ENCODE measurements at places on chromosomes 1 and 21.

- DNase-seq = no peak
Measured at GRCh38 chr1:101526813-101527212, 290.0 kb downstream of the S1PR1 start.

- no peak for DNase-seq
Measured at GRCh38 chr1:155126556-155127104, 1.0 kb upstream of the EFNA1 start.

DNA sequence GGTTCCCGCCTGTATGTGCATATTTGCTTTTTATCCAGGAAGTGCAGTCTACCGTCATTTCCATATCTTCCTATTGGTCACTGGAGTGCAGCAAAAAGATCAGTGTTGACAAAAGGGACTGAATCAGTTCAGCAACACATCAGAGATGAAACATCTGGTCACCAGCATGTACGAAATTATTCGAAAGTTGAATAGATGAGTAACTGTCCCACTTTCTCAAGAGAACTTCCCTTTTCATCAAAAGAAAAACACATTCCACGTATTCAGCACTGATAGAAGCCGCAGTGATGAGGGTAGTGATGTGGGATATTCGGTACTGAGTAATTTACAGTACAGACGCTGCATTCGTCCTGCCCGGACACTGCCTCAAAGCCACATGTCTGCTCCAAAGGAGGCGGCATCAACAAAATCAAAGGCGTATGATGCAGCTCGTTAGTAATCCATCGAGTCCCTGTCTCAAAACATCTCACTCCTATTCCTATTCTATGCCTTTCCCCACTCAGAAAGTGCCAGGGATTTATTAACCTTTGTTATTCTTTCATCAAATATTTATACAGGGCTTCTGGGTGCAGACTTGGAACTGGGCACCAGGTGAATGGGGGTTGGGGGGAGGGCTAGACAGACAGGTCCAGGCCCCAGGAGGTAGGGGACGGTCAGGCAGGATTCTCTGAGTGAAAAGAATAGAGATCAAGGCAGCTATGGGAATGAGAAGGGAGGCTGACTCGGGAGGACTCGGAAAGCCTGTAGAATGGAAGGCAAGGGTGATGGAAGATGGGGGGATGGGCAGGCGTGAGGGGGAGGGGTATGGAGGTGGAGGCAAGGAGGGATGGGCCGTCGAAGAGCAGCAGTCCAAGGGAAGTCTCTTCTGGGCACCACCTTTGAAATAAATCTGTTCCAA, 79.5 kb upstream of the SLC45A1 start:
- DNase-seq = no peak

- no peak for DNase-seq
Measured at GRCh38 chr1:235776396-235776795, 90.3 kb downstream of the LYST start.

DNA sequence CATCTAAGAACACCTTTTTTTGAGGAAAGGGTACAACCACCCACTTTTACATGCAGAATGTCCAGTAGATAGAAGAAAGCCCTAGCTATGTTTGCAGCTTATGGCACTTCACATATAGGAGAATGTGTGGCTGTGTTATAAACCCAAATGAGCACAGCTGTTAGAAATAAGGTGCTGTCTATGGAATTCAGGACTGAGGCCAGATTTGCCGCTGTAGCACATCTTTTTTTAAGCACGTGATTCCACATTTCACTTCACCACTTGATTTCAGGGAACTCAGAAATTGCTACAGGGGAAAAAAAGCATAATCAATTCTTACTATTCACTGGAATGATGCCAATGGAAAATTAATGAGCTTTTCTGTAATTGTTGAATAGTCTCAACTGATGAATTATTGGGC, 147.2 kb upstream of the ADAMTS5 start:
- no peak for DNase-seq

DNA sequence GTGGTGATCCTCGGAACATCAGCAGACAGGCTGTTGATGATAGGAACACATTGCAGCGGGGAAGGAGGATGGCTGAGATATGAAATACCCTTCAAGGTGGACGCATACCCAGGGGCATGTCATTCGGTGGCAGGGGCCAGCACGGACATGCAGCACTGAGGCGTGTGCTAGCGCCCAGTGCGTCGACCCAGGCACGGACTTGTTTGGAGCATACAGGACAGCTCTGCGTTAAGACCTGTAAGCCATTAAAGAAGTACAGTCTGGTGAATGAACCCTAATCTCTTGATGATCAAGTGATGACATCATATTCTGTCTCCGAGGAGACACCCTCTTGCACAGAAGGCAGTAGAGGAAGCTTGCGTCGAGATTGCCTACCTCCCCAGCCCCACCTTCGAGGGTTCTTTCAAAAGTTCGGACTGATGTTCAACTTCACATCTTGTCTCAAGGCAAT, 63.6 kb upstream of the KIF26B start:
- no peak for DNase-seq

DNA sequence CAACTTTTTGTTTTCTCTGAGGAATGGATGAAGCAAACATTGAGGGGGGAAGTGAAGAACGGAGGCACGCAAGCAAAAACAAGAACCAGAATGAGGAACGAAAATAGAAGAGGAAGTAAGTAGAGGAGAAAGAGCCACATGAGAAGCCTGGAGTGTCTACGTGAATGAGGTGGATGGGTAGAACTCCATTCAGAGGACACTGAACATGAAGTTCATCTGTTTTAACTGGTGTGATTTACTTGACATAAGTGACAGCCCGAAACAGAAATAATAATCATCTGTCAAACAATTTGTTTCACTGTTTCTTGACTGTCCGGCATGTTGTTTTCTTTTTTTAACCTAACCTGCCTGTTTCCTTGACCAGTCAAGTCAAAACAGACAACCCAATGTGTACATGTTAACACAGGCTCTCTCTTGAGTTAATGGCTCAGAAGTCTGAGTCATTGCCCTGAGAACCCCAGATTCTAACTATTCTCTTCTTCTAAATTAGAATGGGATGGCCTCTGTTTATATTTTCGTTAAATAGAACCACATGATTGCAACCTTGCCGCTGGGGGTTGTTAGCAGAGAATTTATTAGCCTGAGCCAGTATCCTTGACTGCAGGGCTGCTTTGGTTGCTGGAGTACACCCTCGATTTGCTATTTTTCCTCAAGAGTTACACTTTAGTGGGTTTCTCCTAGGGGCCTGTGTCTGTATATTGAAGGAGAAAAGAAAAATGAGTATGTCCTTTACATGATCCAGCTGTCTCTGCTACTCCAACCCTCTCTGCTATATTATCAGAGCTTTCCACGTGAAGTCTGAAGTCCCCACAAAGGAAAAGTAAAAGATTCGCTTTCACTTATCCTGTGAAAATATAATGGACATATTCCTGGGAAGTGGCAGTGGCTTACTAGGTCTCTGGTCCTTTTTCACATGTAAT, 151.7 kb downstream of the ZC3H11B start:
- no peak for DNase-seq

DNA sequence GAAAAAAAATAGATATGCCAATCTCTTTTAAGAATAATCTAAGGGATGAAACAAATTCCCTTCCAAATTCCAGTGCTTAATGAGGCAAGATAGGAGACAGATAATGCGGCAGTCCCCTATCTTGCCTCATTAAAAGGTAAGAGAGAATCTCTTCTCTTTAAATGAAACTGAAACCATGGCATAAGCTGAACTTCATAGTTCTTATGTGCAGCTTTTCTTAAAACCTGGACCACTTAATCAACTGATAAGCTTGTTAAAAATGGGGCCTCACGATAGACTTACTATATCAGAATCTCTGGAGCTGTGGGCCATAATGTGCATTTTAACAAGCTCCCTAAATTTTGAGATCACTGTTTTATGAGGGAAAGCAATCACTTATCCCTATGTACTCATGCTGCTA, 79.2 kb downstream of the NIBAN1 start:
- DNase-seq = no peak

GRCh38 chr1:68917456-68917855, 420.6 kb upstream of the DEPDC1 start:
- no peak for DNase-seq

DNA sequence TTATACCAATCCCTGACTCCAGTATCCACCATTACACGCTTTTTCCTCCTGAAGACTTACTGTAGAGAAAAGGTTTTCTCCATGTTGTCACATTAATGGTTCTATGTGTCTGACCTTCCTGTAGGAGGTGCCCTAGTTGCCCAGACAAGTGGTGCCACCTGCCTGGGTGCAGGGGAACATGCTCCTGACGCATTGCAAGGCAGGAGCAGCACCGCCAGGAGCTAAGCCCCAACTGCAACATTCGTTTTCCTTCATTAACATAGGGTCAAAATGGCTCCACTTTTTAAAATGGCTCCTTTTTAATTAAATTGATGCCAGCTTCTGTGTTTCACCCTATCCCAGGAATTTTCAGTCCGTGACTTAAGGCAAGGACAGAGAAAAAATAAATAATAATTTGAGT, 220.1 kb upstream of the SAMSN1 start:
- peak; percentile 48 for DNase-seq

- DNase-seq = no peak
Measured at GRCh38 chr1:159889821-159890252, 10.1 kb downstream of the CFAP45 start.

DNA sequence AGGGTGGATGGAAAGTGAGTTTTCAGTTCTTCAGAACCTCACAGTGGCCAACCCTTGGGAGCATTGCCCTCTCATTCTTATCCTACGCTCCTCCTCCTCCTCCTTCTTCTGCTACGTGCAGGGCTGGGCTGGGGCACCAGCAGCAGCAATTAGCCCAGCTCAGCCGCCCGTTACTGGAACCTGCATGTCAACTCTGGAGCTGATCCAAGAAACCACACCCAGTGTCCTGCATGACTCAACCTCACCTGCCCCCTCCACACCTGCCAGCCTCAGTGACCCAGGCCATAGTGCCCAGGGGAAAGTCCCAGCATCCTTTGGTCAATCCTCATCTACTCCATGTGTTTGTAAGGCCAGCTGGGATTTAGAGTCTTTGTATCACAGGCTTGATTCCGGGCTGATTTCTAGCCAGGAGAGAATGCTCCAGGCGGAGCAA, 12.6 kb downstream of the ELF3 start:
- no peak for DNase-seq

DNA sequence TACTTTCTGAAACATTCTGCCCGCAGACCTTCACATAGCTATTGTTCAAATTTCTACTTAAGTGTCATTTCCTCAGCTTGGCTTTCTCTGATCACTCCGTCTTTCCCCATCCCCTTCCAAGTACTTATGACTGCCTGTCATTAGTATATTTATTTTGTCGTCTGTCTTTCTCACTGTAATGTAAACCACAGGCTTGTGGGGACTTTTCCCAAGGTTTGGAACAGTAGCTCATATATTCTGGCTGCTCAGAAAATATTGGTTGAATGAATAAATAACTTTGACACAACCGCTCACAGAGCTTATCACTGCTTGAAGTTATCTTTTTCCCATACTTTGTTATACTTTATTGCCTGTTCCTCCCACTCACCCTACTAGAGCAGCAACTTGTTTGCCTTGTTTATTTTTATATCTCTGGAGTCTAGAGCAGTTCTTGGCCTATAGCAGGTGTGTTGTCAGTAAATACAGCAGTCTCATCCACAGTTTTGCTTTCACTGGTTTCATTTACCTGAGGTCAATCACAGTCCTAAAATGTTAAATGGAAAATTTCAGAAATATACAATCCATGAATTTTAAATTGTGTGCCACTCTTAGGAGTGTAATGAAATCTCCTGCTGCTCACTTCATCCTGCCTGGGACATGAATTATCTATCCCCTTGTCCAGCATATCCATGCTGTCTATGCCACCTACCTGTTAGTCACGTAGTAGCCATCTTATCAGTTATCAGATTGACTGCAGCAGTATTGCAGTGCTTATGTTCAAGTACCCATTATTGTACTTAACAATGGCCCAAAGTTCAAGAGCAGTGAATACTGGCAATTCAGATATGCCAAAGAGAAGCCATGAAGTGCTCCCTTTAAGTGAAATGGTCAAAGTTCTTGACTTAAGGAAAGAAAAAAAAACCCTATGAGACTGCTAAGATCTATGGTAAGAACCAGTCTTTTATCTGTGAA, 2.4 kb upstream of the CNIH4 start:
- no peak for DNase-seq

All from H1 (cell line).